Activated T-cell treated with anti-CD3 and anti-CD28 coated beads for 48 hours (primary cell): ENCODE measurements at places on chromosomes 7 and 10.

DNA sequence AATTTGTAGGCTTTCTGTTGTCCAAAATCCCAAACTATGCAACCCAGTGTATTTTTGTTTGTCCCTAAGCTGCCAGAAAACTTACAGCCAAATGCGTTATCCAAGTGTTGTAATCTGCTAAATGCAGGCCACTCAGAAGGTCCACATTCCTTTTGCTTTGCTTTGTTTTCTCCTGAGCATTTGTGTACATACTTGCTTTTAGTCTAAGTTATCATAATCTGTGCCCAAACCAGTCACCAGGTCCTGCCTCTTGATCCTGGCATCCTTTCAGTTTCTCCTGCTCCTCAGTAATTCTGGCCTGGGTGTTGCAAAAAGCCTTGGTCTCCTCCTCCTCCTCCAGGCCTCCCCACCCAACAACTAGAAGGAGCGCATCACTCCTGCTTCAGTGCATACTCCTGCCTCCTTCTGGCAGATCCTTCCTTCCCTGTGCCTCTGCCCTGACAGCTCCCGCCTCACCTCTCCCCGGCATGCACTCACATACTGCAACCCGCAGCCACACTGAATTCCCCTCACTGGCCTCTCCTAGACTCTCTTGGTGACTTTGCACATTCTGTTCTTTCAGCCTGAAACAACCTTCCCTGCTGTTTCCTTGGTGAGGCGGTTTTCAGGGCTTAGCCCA is 2.3 kb downstream of the DENND2A start:
- DNase-seq, result no peak

DNA sequence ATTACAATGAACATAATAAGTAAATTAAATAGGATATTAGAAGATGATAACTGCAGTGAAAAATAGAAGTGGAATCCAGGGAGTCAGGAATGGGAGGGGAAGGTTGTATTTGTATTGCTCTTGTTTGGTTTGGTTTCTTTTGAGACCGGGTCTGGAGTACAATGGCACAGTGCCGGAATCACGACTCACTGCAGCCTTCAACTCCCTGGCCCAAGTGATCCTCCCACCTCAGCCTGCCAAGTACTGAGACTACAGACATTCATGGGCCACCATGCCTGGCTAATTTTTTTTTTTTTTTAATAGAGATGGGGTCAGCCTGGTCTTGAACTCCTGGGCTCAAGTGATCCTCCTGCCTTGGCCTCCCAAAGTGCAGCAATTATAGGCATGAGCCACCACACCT is 59.9 kb upstream of the LRRC4 start:
- no peak for DNase-seq

GRCh38 chr10:113169853-113170460 is 219.9 kb downstream of the TCF7L2 start:
- peak; percentile 6 for DNase-seq

GRCh38 chr7:142787034-142787768 is 16.4 kb downstream of the PRSS2 start:
- DNase-seq, result no peak

DNA sequence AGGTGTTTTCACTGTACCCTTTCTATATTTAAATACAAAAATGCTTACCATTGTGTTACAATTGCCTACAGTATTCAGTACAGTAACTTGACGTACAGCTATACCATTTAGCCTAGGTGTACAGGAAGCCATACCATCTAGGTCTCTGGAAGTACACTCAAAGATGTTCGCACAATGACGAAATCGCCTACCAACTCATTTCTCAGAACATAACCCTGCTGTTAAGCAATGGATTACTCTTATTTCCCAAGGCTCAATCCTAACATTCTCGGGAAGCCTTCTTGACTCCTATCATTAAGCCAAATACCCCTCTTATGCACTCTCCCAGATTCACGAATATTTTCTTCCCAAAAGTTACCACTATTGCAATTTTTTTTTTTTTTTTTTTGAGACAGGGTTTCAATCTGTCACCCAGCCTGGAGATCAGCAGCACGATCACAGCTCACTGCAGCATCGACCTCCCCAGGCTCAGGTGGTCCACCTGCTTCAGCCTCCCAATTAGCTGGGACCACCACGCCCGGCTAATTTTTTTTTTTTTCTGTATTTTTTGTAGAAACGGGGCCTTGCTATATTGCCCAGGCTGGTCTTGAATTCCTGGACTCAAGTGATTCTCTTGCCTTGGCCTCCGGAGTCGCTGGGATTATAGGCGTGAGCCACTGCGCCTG is 1.5 kb downstream of the CWF19L1 start:
- DNase-seq, result no peak
